ENCODE measurements at places on chromosomes 12 and 14.

- peak; percentile 9 for DNase-seq
These were observed 92.7 kb downstream of the DIP2B start for GRCh38 chr12:50597200-50598195.

- DNase-seq: peak; percentile 21
These were observed 43.4 kb upstream of the CFAP54 start for GRCh38 chr12:96445691-96446583.

GRCh38 chr12:9615420-9616136 is 7.9 kb upstream of the KLRB1 start:
- DNase-seq: no peak

- DNase-seq: no peak
These were observed 123.7 kb downstream of the SLC25A21 start for GRCh38 chr14:37048666-37049071.

- no peak for DNase-seq
These were observed 49.5 kb downstream of the SOCS2 start for GRCh38 chr12:93621986-93622385.

- no peak for DNase-seq
These were observed 205.8 kb downstream of the SPTSSA start for GRCh38 chr14:34256223-34256622.

- DNase-seq: no peak
These were observed 1085.4 kb downstream of the SLC6A15 start for GRCh38 chr12:83827193-83827592.

GRCh38 chr12:3553681-3554370 is 62.8 kb downstream of the PRMT8 start:
- DNase-seq: no peak
